ENCODE measurements at places on chromosomes 7 and 10.

GRCh38 chr10:103828107-103828506 lies 27.3 kb downstream of the SH3PXD2A start:
- no peak for DNase-seq

- DNase-seq, result no peak
Measured at GRCh38 chr10:93181271-93182048, 107.8 kb downstream of the CYP26A1 start.

GRCh38 chr7:90879924-90880323 lies 283.8 kb downstream of the CDK14 start:
- no peak for DNase-seq

GRCh38 chr7:98348726-98349474 lies 52.0 kb downstream of the BAIAP2L1 start:
- DNase-seq, result no peak

DNA sequence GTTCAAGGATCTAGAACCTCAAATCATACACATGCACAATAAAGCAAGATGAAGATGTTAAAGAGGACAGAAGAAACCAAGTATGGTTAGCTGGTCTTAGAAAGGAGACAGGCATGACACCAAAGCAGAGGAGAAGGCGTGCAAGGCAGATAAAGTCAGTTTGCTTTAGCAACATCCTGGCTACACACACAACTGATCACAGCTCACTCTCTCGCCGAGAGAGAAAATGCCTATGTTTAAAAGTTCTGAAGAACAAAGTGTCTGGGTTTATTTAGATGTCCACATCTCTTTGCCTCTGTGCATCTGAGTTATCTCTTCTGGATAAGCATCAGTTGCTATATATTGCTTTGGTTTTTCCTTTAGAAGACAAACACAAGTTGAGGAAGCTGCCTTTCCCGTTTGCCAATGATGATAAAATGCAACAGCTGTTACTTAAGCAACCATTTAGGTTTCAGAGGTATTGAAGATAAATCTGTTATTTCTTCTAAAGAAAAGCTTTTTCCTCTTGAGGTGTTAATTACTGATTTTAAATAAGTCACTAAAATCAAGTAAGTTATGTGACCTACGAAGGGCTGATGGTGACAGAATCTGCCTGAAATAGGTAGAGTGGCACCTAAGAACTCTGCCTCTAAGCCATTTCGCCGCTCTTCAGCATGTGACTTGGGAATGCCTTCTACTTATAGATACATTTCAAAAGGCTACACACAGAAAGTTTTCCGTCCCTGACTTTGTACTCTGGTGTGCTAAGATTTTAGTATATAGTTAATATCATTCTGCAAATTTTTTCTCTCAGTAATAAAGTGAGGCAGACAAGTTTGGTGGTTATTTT lies 146.2 kb upstream of the ASAH2 start:
- no peak for DNase-seq

GRCh38 chr7:27842094-27842692 lies 102.2 kb downstream of the TAX1BP1 start:
- no peak for DNase-seq

Measured in fibroblast of upper back skin (primary cell).